Kidney capillary endothelial cell (primary cell): ENCODE measurements at places on chromosomes 5 and 9.

- DNase-seq: no peak
These were observed 49.0 kb upstream of the TNPO1 start for GRCh38 chr5:72767289-72768010.

DNA sequence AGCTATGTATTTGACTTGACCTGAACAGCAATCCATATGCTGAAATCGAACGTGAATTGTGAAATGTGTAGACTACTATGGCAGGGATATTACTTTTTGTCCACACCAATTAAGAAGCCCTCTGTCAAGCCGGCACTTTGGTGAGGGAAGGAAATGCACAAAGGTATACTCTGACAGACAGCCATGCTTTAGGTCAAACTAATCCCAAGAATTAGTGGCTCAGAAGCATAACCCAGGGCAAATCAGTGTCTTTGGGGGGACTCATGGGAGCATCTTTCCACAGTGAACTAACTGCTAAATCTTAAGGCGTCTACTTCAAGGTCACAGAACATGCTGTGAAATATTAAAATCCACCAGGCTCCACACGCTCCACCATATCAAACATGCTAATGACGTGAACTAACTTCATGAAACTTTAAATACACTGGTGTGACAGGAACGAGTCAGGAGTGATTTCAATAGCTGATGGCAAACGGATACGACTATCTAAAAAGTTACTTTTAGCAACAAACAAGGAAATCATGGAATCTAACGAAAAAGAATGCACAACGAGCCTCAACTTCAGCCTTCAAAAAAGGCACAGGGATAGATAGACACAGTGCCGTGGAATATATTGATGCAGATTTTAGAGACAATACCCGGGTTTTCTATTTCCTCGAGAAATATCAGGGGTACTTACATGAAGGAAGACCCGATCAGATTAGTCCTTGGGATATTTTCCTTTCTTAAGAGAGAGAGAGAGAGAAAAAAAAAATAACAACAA is 527 bp downstream of the MEF2C start:
- DNase-seq: peak; percentile 41

GRCh38 chr9:7533376-7534090 is 266.0 kb downstream of the DMAC1 start:
- DNase-seq: no peak

DNA sequence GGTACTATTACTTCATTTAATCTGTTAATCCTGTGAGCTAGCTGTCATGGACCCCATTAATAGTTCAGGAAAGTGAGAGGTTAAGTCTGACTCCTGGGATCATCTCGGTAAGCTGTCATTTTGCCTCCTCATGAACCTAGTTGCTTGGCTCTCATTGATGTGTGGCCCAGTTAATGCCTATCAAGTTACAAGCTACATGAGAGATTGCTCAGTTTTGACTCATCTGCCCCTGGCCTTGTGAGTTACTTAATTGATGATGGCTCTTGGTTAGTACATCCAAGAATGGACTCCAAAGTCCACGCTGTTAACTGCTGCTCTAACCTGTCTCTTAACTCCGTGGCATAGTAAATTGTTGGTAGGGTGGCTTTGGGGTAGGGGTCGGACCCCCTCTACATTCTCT is 23.9 kb downstream of the LARP1 start:
- DNase-seq: no peak

- DNase-seq: no peak
These were observed 1.1 kb downstream of the PRRX2 start for GRCh38 chr9:129666575-129666974.

- peak; percentile 60 for DNase-seq
These were observed 133.8 kb upstream of the SLC24A2 start for GRCh38 chr9:19922476-19923118.

- DNase-seq: no peak
These were observed 786 bp downstream of the PCDHB3 start for GRCh38 chr5:141101059-141101458.

- DNase-seq: no peak
These were observed 1.2 kb downstream of the UCK1 start for GRCh38 chr9:131529597-131530545.

DNA sequence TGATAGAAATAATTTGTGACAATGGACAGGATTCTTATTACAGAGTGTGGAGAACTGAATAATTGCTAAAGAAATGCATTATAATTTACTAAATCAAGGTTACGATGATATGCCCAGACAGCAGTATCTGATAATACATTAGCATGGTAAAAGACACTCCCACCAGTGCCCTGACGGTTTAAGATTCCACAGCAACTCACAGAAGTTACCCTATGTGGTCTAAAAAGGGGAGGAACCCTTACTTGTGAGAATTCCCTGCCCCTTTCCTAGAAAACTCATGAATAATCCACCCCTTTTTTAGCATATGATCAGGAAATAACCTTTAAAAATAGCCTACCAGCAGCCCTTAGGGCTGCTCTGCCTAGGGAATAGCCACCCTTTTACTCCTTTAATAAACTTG is 244.7 kb upstream of the SLC24A2 start:
- no peak for DNase-seq

GRCh38 chr5:171428168-171428696 is 8.8 kb downstream of the FGF18 start:
- no peak for DNase-seq

GRCh38 chr9:19358701-19359100 is 21.3 kb downstream of the RPS6 start:
- no peak for DNase-seq

DNA sequence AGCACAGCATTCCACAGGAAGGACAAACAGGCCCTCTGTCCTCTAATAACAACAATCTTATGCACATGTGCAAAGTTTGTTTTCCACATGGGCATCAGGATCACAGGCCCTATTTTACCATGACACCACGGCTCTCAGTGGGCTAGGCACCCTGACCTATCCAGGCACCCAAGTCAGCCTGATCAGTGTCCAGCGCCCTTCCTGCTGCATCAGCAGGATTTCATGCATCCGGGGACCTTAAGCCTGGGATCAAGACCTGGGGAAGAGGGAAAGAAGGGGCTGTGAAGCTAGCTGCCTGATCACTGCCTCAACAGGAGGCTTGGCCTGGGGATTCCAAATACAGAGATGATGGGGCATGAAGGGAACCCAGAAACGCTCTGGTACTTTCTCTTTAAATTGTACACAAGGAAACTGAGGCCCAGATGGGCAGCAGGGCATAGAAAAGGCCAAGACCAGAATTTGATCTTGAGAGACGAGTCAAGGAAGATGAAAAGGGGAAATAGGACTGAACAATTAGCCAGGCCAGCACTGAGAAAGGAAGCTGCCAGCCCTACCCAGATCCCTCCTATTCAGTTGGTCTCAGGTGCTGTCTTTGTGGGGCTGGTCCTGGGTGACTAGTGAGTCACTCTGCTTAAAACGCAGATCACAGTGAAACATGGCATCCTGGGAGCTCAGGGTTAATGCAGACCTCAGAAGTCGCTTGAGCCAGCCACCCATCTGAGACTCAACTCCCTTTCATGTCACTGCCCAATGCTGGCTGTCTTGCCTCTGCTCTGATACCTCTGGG is 57.9 kb downstream of the SHB start:
- no peak for DNase-seq

GRCh38 chr9:110847671-110848070 is 179.1 kb downstream of the MUSK start:
- DNase-seq: no peak

DNA sequence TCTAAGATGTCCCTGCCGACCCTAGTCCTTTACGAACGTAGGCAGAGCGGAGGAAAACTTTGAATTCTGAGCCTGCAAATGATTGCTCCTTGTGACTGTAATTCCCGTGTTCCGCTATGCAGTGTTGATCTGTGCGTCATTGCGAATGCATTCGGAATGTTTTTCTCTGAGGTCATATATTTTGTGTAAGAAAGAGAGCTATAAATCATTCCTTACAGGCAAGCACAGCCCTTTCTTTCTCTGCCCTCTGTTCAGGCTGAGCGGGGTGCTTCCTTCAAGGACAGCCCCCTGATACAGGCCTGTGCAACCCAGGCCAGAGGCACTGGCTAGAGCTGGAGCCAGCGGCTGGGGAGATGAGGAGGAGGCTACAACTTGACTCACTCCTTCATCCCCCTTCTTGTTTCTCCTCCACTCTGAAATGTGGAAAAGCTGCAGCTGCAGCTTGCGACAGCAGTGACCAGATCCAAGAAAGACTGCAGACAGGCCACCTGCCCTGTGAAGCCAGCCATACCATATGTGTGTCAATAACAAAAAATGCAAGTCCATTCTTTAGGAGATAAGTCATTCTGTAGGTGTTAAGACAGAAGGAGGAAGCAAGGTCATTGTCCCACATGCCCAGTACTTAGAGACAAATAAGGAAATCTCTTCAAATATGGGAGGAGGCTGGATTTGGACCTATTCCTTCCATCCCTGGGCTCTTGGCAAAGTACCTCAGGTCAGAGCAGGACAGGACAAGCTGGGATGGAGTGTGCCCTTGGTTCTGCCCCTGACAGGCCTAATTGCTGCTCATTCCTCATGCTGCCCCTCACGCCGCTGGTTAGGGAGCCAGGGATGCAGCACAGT is 345.7 kb upstream of the WWC1 start:
- DNase-seq: peak; percentile 6

DNA sequence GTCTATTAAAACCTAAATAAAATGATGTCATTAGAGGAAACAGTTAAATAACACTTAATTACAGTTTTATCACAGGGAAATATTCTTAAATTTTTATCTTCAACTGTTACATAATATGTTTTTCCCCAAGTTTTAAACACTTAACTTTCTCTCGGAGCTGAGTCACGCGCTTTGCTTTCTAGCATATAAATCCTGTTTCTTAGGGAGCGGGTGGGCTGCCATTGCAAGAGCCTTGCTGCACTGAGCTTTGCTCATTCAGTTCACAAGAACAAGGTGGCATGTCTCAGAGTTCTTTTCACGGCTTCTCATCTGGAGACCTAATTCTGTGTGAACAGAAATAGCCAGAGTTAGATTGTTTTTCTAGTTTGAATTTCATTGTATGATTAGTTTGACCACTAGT is 166.1 kb downstream of the ZSWIM6 start:
- no peak for DNase-seq

DNA sequence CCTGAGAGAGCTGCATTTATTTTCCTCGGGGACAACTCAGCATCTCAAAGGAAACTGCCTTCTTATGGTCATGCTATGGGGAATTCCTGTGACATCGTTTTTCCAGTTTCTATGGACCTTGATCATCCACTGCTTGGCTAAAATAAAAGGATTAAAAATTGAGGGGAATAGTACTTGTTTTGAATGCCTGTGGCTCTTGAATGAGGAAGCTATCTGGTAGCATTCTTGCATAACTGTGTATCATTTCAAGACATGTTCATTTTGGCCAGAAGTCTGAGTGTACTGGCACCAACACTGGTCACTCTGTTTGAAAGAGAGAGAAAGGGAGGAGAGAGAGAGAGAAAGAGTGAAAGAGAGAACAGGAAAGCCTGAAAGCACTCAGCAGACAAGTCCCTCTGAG is 116.7 kb downstream of the DOCK2 start:
- no peak for DNase-seq

DNA sequence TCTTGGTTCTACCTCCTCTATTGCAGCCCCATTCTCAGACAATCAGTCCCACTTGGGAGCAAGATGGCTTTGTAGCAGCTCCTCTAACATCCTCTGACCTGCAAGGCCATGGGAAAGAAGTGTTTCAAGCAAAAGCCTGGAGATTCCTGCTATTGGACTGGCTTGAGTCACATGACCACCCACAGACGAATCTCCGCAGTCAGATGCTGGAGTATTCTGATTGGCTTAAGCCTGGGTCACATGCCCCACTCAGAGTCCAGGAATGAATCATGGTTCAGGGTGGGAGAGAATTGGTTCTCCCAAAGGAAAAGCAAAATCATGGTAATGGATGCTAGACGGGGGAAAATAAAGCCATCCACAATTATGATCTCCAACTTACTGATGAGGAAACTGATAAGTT is 22.6 kb upstream of the LMX1B start:
- DNase-seq: no peak

DNA sequence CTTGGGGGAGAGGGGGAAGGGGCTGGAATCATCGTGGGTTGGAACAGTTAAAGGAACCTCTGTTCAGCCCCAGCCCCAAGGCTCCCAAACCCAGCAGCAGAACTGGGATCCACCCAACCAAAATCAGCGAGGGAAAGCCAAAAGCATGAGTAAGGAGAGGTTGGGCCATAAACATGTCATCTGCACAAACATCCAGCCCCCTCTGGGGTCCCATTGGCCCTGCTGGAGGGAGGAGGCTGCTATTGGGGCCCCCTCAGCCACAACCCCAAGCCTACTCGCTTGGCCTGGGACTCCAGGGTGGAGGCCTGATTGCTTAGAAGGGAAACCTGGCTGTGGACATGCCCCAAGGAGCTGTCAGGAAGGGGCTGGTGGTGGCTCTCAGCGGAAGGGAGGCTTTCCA is 154.9 kb downstream of the FGF18 start:
- DNase-seq: no peak

- no peak for DNase-seq
These were observed 89.6 kb downstream of the MUSK start for GRCh38 chr9:110758201-110758600.
